ENCODE measurements at places on chromosomes 4 and X. TPM values are rescaled to one million over a fixed set of nuclear protein-coding genes. Genes with fewer than 3 reads are reported as not detected.

The MGARP gene
- 0.80 TPM for polyA plus RNA-seq

The VCX2 gene
- polyA plus RNA-seq = not detected

The INTS6L gene
- 49.1 TPM for polyA plus RNA-seq

The FGG gene
- polyA plus RNA-seq = 1.2 TPM

The PDGFRA gene
- polyA plus RNA-seq = 9.2 TPM

The CT45A5 gene
- polyA plus RNA-seq = 0.71 TPM

DNA sequence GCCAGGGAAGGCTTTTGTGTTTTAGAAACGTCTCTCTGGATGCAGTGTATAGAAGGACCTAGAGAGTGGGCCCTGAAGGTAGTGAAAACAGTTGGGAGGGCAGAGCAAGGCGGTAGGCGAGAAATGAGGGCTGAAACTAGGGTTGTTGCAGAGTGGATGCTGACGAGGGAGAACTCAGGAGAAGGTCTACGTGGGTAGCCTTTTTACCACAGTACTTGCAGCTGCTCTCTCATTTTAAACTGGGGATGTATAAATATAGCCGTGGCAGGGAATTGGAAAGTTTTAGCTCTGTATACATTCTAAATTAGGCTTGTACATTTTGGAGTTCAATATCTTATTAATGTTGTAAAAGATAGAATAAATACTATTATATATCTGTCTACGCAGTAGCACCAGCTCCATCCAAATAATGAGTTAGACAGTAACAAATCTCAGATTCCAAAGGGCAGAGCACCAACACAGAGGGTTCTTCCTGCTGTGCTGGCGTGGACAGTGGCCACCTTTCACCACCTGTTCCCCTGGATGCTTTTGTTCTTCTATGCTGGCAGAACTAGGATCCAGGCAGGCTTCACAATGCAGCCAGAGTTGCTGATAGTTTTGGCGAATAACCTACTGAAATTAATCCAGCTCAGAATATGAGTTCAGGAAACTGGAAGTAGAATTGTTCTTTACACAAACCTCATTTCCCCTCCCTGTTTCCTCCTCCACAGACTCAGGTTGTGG is 31.7 kb downstream of the CCNG2 start:
- no peaks in the 10 kb centered on the region for H3K27me3 ChIP-seq
- H3K36me3 ChIP-seq = no peaks in the 10 kb centered on the region
- no peak overlapping the region for H3K4me3 ChIP-seq

- H3K4me1 ChIP-seq = no peaks in the 10 kb centered on the region
- H3K27ac ChIP-seq = no peak overlapping the region
- no peaks in the 10 kb centered on the region for H3K36me3 ChIP-seq
Observed at GRCh38 chr4:120435179-120435578, 368.5 kb upstream of the MAD2L1 start.

GRCh38 chr4:129344058-129344457 is 248.1 kb downstream of the C4orf33 start:
- no peaks in the 10 kb centered on the region for H3K36me3 ChIP-seq
- DNase-seq = no peak
- H3K27me3 ChIP-seq = no peaks in the 10 kb centered on the region
- no peaks in the 10 kb centered on the region for H3K4me1 ChIP-seq

GRCh38 chr4:37948542-37948941 is 11.7 kb upstream of the PTTG2 start:
- H3K36me3 ChIP-seq = no peaks in the 10 kb centered on the region
- no peak overlapping the region for H3K27ac ChIP-seq
- no peaks in the 10 kb centered on the region for H3K27me3 ChIP-seq

GRCh38 chr4:81164623-81165416 is 50.2 kb downstream of the PRKG2 start:
- no peak overlapping the region for H3K4me3 ChIP-seq
- no peaks in the 10 kb centered on the region for H3K27me3 ChIP-seq
- H3K27ac ChIP-seq = no peak overlapping the region
- no peaks in the 10 kb centered on the region for H3K4me1 ChIP-seq
- H3K36me3 ChIP-seq = no peaks in the 10 kb centered on the region
- no peak for DNase-seq

- no peak for DNase-seq
- peak within 1 kb of the TSS; percentile 39 for H3K4me3 ChIP-seq
- H3K27me3 ChIP-seq = peaks cover 36% of the 10 kb centered on the region
- H3K27ac ChIP-seq = no peak within 1 kb of the TSS
- peaks cover 12% of the 10 kb centered on the region for H3K4me1 ChIP-seq
Observed at GRCh38 chr4:17781300-17782287, at the start of gene FAM184B. Gene FAM184B (minus strand): TSS chr4:17781621. CDS start chr4:17781299, 322 bp downstream.

GRCh38 chr4:67014592-67014991 is 530.7 kb downstream of the CENPC start:
- H3K27me3 ChIP-seq = no peaks in the 10 kb centered on the region
- no peak overlapping the region for H3K27ac ChIP-seq
- no peaks in the 10 kb centered on the region for H3K36me3 ChIP-seq
- no peaks in the 10 kb centered on the region for H3K4me1 ChIP-seq

DNA sequence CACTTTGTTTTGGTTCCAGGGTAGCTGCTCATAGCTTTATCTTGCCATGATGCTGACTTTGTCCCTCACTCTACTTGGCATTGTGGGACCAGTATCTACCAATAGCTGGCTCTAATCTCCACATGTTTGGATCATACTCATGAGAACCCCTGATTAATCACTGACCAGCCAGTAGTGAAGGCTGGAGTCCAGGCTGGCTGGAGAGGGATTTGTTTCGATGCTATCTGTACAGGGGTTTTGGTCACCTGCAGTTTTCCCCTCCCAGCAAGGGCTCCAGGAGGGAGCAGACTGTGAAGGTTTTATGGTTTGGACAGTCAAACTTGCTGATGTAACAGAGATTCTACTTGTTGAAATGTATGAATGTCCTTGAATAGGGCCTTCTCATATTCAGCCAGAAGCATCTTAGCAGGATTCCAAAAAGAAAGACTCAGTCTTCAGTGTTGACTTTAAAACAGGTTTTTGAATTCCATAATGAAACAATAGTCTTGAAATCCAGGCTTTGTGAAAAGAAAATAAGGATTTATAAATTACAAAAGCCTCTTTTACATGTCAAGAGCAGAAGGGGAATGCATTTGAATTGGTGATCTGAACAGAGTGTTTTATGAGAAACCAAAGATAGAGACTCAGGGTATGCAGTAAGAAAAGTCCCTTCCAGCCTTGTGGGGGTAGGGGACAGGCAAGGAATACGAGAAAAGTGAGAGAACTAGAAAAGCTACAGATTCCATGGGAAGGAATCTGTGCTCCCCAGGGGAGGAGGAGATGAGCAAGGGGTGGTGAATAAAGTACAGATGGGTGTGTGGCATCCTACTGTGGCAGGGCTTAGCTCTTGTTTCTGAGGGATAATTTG is 103.1 kb upstream of the SHISA3 start:
- no peak overlapping the region for H3K4me3 ChIP-seq
- DNase-seq = no peak
- no peaks in the 10 kb centered on the region for H3K27me3 ChIP-seq
- H3K27ac ChIP-seq = no peak overlapping the region
- no peaks in the 10 kb centered on the region for H3K36me3 ChIP-seq
- no peaks in the 10 kb centered on the region for H3K4me1 ChIP-seq

- no peak overlapping the region for H3K4me3 ChIP-seq
- DNase-seq = no peak
- no peaks in the 10 kb centered on the region for H3K4me1 ChIP-seq
- no peaks in the 10 kb centered on the region for H3K36me3 ChIP-seq
- H3K27me3 ChIP-seq = no peaks in the 10 kb centered on the region
- no peak overlapping the region for H3K27ac ChIP-seq
Observed at GRCh38 chr4:158371158-158371557, 150.5 kb upstream of the RXFP1 start.

GRCh38 chr4:39410415-39410814 is 3.7 kb downstream of the KLB start:
- H3K4me3 ChIP-seq = no peak overlapping the region
- DNase-seq = no peak
- H3K4me1 ChIP-seq = no peaks in the 10 kb centered on the region
- H3K27ac ChIP-seq = no peak overlapping the region

DNA sequence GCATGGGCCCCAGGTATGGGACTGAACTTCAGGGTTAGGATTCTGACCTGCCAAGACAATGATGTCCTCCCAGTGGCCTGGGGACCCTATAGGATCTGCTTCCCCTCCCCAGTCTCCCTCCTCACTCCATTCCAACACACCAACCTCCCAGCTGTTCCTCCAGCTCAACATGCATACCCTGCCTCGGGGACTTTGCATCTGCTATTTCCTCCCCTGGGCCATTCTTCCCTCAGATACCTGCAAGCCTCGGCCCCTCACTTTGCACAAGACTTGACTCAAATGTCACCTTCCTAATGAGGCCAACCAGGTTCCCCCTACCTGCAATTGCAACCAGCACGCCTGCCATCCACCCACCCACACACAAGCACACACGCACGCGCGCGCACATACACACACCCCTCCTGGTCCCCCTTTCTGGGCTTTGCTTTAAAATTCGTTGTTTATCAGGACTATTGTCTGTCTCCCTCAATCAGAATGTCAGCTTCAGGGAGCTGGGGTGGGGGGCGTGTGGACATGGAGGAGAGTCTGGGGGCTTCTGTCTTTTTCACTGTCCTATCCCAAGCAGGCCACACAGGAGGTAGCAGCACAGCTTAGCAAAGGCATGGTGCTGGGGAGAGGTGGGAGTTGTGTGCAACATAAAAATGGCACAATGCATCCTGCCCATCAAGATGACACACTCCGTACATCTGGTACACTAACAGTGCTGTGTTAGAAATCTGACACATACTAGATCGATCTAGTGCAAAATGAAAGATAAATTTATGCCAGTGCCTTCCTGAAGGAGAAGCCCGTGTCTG is 20.6 kb upstream of the PPP2R2C start:
- no peaks in the 10 kb centered on the region for H3K27me3 ChIP-seq
- H3K27ac ChIP-seq = no peak overlapping the region
- H3K4me3 ChIP-seq = no peak overlapping the region

DNA sequence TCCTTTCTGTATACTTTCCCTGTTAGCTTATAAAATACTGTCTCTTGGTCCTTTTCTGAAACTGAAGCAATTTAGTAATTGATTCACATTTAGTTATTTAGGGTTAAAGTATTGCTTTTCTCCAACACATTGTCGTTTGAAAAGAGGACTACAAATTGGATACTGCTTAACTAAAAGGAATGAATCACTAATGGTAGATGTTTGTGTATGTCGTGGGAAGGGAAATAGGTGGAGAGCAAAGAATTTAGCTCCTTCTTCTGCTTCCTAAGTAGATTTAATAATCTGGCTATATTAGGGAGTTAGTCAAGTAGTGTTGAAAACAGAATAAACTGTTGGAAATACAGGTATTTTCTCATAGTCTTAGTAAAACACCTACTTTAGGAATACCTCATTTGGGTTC is 27.9 kb downstream of the SLAIN2 start:
- no peaks in the 10 kb centered on the region for H3K4me1 ChIP-seq
- DNase-seq = no peak
- H3K27me3 ChIP-seq = no peaks in the 10 kb centered on the region
- H3K36me3 ChIP-seq = no peaks in the 10 kb centered on the region

- H3K36me3 ChIP-seq = no peaks in the 10 kb centered on the region
- H3K27me3 ChIP-seq = no peaks in the 10 kb centered on the region
- H3K27ac ChIP-seq = no peak overlapping the region
- peaks cover 6% of the 10 kb centered on the region for H3K4me1 ChIP-seq
Observed at GRCh38 chr4:7124689-7125442, 57.0 kb upstream of the GRPEL1 start.

GRCh38 chrX:65643531-65644052 is 23.9 kb upstream of the MSN start:
- H3K36me3 ChIP-seq = no peaks in the 10 kb centered on the region
- H3K4me3 ChIP-seq = no peak overlapping the region
- peak overlapping the region; percentile 31 for H3K27ac ChIP-seq
- no peaks in the 10 kb centered on the region for H3K4me1 ChIP-seq
- no peak for DNase-seq

- H3K4me1 ChIP-seq = no peaks in the 10 kb centered on the region
- H3K27ac ChIP-seq = no peak overlapping the region
- no peak for DNase-seq
- H3K27me3 ChIP-seq = no peaks in the 10 kb centered on the region
Observed at GRCh38 chr4:103204111-103204510, 6.0 kb upstream of the CENPE start.

DNA sequence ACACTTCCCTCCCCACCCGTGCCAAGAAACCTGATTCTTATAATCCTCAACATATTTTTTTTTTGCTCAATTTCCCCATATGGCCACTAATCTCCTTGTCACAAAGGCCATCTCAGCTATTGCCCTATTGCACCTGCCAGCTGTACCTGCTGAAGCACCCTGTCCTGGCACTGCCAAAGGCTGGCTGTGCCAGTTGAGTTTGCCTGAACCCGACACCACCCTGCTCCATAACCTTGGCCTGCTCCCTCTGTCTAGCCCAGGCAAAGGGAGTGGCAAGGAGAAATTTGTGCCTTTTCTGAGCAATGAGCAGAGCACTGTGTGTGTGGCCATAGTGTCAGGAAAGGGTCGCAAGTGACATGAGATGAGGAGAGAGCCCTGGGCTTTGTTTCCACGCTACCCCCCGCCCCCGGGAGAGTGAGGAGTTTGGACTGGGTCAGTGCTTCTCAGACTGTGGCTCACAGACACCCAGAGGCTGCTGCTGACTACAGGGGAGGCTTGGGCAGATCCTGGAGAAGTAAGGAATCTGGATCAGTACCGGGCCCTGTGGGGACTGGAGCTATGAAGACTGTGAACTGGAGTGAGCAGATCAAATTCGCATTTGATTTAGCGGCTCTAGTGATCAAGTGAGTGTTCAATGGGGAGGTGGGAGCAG is 42.2 kb upstream of the HMGB3 start:
- no peak overlapping the region for H3K27ac ChIP-seq
- no peak for DNase-seq
- H3K4me3 ChIP-seq = no peak overlapping the region
- no peaks in the 10 kb centered on the region for H3K4me1 ChIP-seq
- no peaks in the 10 kb centered on the region for H3K36me3 ChIP-seq

DNA sequence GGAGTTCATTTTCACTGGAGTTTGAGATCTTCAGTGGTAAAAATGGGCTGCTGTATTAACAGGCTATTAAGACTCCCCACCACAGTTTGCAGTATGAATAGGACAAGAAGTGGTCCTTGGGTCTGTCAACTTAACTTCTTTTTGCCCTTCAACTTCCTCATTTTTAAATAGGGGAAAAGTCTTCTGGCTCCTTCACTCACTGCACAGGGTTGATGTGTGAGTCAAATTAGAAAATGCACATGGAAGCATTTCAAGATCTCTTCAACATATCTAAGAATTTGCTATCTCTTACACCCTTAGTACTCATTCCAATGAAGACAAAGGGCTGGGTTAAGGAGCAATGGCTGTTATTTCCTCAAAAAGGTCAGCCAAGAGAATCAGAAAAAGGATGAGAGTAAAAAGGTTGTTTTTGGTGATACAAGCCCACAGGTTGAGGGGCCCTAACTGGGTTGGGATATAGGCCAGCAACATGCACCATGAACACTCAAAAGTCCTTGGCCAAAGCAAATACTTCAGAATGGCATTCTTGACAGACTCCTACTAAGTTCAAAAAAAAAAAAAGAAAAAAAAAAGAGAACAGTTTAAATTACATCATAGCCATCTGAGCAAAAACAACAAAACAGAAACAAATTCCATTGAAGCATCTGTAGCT is 13.4 kb downstream of the PDE5A start:
- no peaks in the 10 kb centered on the region for H3K27me3 ChIP-seq
- no peaks in the 10 kb centered on the region for H3K36me3 ChIP-seq
- no peak overlapping the region for H3K27ac ChIP-seq
- DNase-seq = no peak
- no peak overlapping the region for H3K4me3 ChIP-seq

Data from thymus (tissue), 14 donors.